ENCODE measurements at places on chromosomes 1 and 21.

- DNase-seq: no peak
Measured at GRCh38 chr1:23452011-23452411, 27.5 kb upstream of the TCEA3 start.

GRCh38 chr1:91851130-91852010 lies 34.6 kb downstream of the TGFBR3 start:
- peak; percentile 83 for DNase-seq

GRCh38 chr21:14215971-14216641 lies at the start of gene RBM11:
RBM11 (plus strand) TSS chr21:14216157; CDS start chr21:14216187, 30 bp downstream.
- no peak for DNase-seq

DNA sequence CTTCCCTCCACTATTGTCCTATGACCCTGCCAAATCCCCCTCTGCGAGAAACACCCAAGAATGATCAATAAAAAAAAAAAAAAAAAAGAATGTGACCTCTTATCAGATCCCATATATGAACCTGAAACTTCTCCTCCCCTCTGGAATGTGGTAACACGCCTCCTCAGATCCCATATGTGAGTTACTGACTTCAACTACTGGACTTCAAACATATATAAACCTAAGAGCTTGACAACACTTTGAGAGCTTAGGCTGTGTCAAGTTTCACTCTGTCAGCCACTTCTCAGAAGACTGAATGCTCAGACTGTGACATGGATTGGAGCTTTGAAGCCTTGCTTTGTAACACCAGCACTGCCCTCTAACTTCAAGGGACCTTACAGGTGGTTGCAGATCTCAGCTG lies 148.4 kb downstream of the COP1 start:
- peak; percentile 1 for DNase-seq

DNA sequence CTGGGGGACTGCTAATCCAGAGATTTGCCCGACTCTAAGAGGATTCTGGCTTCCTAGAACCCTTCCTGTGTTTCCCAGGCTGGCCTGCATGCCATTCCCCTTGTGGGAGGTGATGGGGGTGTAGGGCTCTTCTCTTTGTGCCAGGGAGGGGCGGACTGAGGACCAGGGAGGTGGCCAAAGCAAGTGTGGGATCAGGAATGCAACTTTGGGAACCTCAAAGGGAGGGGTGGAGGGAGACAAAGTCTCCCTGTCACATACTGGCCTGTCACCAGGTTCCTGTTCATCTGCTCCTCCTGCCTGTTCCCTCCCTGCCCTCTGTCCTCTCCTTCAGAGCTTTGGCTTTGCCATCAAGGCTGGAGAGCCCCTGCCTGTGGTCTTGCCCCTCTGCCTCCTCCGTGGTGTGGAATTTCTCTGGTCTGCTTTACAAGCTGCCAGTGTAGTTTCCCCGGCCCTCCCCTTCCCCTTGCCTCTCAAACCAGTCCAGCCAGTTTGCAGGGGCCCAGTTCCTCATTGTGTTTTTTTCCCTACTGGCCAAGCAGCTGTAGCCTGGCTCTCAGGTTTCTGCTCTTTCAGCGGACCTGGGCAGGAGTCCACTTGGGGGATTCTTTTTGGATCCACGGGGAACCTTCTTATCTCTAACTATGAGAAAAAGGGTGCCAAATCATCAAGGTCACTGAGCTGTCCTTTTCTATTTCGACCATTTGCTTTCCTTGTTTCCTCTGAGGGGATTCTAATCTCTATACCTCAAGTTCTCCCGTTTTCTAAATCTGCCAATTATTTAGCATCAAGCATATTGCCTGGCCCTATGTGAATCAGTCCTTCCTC lies 1.8 kb downstream of the CGN start:
- DNase-seq: no peak

Measured in skin of body (tissue), 3 donors.